ENCODE measurements at places on chromosomes 1 and 21.
A peak's percentile ranks its signal among the peaks of the same experiment; 100 is the strongest.

DNA sequence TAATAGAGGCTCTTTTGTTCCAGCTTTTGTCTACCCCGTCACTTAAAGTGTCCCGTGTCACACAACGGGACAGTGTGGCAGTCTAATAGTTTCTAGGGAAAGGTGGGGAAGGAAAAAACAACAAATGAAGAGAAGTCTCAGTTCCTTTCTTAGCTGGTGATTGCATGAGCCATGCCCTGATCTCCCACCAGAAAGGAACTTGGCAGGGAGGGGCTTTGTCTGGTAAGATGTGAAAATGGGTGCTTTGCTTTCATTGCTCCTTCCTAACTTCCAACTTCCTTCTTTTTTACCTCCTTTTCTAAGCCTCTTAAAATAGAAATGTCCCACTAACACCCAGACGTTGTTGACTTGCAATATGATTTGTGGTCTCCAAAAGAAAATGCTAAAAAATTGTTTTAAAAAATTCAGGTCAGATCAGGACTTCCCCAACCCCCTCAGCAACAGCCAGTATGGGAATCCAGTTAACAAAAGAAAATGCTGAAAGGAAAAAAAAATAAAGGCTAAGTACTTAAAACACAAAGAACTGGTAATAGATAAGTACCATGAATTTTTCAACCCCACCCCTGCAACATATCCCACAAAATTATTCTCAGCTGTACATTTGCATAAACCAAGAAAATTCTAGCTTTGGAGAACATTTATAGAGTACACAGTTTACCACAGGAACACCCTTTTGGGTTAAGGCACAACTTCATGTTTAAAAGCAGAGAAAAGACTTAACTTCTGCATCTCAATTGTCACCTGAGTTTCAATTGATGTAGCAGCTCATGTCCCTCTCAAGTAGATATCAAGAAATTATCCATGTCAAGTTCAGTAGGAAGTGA is 106.2 kb downstream of the NIBAN1 start:
- no peak for DNase-seq

- no peak for DNase-seq
These were observed 53.9 kb upstream of the GPR52 start for GRCh38 chr1:174393885-174394284.

- peak; percentile 70 for DNase-seq
These were observed 24.4 kb downstream of the SLC45A1 start for GRCh38 chr1:8342325-8342724.

DNA sequence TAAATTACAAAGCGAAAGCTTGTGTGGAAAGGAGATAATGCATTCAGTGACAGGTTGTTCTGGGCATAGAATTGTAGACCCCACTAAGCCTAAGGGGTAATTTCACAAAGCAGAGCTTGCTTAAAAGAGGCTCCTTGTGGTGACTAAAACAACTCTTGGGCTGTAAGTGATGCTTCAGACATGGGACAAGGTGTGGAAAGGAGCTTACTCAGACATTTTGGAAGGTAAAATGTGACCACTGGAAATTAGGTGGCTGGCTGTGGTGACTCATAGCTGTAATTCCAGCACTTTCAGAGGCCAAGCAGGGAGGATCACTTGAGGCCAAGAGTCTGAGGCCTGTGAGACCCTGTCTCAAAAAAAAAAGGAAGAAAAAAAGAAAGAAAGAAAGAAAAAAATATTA is 51.1 kb upstream of the LRRC8C start:
- DNase-seq: no peak

DNA sequence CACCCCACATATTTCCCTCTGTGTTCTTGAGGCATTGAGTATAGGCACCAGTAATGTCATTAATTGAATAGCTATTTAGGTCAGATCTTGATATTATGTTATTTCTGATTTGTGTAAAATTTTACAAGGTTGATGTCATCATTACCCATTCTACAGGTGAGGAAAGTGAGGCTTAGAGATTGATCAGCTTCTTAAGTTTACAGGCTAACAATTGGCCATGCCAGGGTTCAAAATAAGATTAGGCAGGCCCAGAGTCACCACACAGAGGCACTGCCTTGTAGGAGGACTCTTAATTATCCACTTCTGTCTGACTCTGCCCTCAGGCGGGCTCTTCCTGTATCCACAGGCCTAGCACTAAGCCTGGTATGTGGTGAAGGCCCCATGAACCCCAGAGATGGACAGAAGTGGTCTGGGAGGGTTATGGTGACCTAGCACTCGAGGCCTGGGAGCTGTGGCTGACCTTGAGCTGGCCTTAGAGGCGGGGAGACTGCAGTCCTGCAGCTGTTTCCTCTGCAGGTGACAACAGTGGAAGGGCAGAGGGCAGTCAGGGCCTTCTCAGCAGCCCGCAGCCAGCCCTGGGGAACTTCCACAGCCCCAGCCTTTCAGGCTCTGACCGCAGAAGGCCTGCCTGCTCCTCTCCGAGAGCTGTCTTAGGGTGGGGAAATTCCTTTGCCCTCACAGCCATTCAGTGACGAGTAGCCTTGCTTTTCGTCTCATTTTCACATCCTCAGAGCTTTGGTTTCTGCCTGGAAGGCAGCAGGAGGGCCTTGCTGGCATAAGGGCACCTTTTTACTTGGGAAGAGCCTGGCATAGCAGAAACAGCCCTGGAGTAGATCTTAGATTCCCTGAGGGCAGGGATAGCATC is 12.2 kb downstream of the ZDHHC18 start:
- no peak for DNase-seq

DNA sequence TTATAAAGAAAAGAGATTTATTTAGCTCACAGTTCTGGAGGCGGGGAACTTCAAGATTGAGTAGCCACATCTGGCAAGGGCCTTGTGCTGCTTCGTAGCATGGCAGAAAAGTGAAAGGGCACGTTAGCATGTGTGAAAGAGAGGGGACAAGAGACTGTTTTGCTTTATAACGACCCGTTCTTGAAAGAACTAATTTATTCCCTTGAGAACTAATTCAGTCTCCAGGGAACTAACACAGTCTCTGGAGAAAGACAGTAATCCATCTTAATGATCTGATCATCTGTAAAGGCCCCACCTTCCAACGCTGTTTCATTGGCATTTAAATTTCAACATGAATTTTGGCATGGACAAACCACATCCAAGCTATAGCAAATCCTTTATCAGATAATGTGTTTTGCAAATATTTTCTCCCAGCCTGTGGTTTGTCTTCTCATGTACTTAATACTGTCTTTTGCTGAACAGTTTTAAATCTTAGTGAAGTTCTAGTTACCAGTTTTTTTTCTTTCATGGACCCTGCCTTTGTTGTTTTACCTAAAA is 26.1 kb downstream of the MTR start:
- no peak for DNase-seq

DNA sequence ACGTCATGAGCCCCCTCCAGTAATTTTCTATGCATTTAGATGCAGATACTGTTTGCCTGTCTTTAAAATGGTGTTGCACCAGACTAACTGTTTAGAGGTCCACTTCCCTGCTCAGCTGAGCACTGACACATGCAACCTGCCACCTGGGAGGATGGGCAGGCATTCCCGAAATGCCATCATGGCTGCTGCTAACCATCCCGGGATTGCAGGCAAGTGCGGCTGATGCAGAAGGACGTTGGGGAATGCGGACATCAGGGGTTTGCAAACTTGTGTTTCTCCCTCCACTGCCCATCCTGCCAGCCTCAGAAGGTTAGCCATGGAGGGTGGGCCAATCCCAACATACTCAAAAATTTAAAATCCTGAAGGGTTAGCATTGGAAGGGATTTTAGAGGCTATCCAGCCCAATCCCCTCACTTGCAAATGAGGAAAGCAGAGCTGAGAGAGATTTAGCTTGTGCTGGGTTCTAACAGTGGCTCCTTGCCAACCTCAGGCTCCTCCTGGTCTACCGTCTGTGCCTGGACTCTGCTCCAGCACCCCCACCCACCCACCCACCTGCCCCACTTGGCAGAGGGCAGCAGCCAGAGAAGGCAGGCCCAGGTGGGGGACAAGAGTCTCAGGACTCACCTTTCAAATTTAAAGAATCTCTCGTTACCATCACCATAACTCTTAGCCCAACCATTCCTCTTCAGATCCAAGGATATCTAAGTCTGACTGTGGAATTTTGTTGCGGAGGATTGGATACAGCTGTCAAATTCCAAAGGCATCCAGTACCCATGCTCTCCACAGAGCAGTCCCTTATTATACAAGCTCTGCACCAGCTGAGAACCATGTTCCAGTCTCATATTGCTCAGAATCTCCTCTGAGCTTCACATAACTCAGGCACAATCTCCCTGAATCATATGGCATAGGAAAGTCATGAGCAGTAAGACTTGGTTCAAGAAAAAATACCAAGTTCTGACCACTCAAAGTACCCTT is 34.2 kb downstream of the HIVEP3 start:
- DNase-seq: no peak

All from fibroblast of skin of right biceps (primary cell).